ENCODE measurements at places on chromosomes 12 and 14.
A peak's percentile ranks its signal among the peaks of the same experiment; 100 is the strongest.

DNA sequence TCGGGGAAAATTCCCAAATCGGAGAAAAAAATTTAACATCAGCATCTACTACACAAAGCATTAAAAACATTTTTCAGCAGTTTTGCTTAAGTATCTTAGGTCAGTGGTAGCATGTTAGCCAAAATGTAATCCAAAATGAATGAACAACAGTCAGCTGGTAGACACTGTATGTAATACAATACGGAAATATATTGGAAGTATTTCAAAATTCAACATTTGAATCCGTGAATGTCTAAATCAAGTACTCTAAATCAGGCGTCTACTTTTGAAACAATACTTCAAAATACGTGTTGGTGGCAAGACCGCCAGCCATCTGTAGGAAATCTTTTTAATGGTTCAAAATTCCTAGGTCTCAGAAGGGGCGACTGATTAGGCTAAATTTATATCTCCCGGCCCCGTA, 1.1 kb downstream of the SCAF11 start:
- no peak for DNase-seq

- peak; percentile 75 for DNase-seq
Observed at GRCh38 chr14:99382071-99382470, 98.6 kb downstream of the SETD3 start.

DNA sequence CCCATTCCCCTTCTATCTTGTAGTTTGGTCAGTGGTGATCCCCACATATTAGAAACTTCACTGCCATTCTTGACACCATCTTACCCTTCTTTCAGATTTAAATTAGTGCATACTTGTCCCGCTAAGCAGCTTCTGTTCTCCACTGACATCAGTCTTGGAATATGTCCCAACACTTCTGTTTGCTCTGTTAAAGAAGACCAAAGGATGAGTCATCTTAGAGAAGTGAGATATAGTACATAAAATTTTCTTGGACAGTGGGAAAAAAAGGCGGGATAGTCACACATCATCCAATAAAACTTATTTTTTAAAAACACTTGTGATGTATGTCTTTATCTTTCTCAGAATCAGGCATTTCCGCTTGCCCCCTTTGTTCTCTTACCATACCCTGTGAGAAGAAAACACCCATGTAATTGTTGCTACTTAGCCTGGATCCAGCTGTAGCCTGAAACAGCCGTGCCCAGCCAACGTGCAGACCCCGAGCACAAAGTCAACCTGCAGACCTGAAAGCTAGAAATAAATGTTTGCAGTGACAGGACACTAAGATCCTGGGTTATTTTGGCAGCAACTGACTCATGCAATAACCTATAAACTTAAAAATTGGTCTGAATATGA, 100.1 kb upstream of the PDE3A start:
- no peak for DNase-seq

- DNase-seq = peak; percentile 61
Observed at GRCh38 chr12:110565894-110566871, 16.9 kb downstream of the PPTC7 start.

DNA sequence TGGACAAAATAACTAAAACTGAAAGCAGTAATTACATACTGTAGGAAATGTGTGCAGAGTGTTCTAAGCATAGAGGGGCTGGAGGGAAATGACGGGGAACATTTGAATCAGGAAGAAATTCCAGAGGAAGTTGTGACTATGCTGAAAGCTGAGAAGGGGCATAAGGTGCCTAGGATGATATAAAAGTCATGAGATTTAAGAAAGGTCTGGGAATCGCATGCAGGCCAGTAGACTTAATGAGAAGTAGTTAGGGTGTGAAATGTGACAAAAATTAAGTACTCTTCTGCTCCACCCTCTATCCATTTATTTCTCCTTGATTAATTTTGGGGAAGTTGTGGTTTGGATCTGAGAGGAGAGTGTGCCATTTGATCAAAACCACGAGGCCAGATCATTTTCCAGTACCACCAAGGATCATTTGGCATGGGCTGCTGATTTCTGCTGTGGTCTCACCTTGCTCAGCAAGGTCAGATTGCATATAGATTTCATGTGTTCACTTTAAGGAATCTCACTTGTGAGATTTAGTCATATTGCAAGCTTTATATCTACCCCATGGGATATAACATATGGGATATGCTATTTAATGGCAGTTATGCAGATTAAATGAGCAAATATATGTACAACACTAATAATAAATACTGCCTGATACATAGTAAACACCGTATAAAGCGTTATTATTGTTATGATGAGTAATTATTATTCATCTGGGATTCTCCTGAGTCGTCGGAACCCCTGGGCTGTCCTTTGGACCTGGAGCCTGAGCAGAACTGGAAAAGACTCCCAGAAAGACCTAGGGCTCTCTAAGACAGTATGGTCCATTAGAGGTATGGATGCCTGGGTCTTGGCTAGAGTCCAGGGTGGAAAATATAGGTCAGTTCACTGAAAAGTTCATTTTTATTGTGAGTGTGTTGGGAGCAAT, 72.3 kb downstream of the SRGAP1 start:
- no peak for DNase-seq

DNA sequence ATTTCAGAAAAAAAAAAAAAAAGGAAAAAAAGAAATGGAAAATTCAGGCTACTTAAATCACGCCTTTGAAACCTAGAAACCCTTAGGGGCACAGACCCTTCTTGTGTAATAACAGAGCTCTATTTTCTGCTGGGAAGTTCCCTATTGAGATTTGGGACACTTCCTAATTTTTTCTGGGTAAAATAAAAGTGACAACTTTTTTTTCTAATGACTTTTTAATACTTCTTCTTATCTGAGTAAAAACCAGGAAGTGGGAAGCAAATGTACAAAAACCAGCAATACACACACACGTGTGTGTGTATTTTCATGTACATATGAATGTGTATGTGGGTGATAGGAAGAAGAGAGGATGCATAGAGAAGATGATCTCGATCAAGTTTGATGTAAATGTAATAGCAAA, 35.8 kb downstream of the ETV6 start:
- no peak for DNase-seq

- no peak for DNase-seq
Observed at GRCh38 chr14:94113908-94114588, 3.5 kb downstream of the IFI27 start.

- DNase-seq = no peak
Observed at GRCh38 chr12:126974779-126975178, 1292.2 kb upstream of the TMEM132C start.

- no peak for DNase-seq
Observed at GRCh38 chr12:76768576-76768975, 4.7 kb downstream of the ZDHHC17 start.

DNA sequence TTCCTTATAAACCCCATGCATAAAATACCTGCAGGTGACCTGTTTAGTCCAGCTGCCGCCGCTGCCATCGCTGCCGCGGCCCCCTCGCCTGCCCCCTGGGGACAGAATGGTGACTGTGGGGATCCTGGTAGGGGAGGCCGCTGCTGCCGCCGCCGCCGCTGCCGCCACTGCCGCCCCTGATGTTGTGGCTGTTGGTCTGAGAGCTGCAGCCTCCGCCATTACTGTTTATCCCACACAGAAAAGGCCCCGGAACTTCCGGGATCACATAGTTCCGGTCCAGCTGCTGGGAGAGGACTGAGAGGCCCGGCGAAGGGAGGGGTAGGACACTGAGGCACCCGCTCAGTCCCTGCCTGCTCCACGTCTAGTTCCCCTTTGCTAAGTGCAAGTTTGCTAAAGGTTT, 244.9 kb downstream of the C12orf50 start:
- DNase-seq = no peak

DNA sequence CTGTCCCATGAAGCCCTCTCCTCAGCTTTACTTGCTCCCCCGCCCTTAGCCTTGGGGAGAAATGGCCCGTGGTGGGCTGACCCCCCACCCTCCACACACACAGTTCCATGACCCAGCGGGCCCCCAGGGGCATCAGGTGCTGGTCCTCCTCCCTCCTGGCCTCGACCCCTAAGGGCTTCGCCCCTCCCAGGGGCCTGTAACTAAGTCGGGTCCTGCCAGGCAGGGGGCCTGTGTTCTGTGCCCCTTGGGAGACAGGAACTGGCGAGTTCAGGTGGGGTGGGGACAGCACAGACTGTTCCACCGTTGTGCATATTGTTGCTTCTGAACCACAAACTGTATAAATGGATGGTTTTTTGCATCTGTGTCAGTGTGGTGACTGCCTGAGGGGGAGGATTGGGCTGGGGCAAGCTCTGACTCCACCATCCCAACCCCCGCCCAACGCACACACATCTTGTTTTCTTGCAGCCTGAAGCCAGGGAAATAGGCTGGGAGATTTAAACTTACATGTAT, 8.8 kb downstream of the TAMALIN start:
- DNase-seq = no peak

- DNase-seq = no peak
Observed at GRCh38 chr12:44384136-44384535, 492.0 kb downstream of the NELL2 start.

DNA sequence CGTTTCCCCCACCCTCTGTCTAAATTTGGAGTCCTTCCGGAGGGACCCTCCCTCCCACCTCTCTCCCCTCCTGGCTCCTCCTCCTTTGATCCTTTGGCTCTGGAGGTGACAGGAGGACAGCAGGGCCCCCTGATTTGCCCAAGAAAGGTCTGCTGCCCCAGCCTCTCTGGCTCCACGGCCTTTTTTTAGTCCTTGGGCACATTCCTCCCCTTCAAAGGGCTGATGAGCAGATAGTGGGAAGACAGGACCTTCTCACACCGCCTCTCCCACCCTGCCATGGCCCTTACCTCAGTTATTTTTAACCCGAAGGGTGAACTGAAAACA, 196 bp upstream of the MYH6 start:
- DNase-seq = no peak

- no peak for DNase-seq
Observed at GRCh38 chr12:122216445-122216844, 9.4 kb downstream of the DIABLO start.

Measured in lower leg skin (tissue), 4 donors.